Globus pallidus (tissue), 1 donor: ENCODE measurements at places on chromosomes 4 and X.
A peak's percentile ranks its signal among the peaks of the same experiment; 100 is the strongest.

- DNase-seq = no peak
Measured at GRCh38 chr4:139786494-139787354, 121.1 kb downstream of the MGST2 start.

- no peak for DNase-seq
Measured at GRCh38 chr4:17690898-17691297, 76.5 kb downstream of the MED28 start.

- DNase-seq = no peak
Measured at GRCh38 chrX:9611436-9612145, 146.7 kb downstream of the TBL1X start.

GRCh38 chrX:68829582-68830418, 979 bp downstream of the EFNB1 start:
- DNase-seq = no peak

GRCh38 chrX:150897421-150898320, 797 bp downstream of the CD99L2 start:
- DNase-seq = peak; percentile 38

DNA sequence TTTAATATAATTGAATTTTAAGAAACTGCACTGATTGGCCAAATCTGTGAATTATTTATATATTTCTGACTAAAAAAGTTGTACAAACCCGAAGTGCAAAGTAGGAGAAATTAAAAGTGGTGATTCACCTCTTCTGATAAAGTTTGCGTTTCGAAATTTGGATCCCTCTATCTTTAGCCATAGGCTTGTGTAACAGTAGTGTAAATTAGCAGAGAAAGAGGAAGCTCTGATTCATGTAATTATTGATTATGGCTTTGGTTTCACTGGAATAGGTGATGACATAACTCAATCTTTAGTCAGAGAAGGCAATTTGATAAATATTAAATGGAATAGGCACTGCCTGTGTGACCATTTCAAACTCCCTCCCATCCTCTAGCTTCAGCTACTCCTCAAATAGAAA, 717.8 kb upstream of the PCDH7 start:
- DNase-seq = no peak

- DNase-seq = no peak
Measured at GRCh38 chrX:22803353-22803752, 196.4 kb upstream of the DDX53 start.

- DNase-seq = no peak
Measured at GRCh38 chr4:68718447-68719074, 48.1 kb upstream of the UGT2B15 start.

DNA sequence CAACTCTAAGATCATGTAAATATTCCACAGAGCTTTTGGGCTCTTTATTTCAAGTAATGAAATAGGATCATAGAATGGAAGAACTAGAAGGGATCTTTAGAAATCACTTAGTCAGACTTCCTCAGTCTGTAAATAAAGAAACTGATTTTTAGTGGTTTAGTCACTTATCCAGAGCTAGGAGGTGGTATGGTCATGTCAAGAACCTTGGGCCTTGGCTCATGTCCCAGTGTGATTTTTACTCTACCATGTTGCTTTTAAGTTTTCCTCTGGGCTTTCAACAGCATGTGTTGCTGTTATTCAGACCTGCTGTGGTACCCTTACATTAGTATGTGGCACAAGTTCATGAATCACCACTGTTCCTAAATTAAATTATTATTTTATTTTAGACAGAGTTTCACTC, 184.9 kb downstream of the FRAS1 start:
- no peak for DNase-seq

DNA sequence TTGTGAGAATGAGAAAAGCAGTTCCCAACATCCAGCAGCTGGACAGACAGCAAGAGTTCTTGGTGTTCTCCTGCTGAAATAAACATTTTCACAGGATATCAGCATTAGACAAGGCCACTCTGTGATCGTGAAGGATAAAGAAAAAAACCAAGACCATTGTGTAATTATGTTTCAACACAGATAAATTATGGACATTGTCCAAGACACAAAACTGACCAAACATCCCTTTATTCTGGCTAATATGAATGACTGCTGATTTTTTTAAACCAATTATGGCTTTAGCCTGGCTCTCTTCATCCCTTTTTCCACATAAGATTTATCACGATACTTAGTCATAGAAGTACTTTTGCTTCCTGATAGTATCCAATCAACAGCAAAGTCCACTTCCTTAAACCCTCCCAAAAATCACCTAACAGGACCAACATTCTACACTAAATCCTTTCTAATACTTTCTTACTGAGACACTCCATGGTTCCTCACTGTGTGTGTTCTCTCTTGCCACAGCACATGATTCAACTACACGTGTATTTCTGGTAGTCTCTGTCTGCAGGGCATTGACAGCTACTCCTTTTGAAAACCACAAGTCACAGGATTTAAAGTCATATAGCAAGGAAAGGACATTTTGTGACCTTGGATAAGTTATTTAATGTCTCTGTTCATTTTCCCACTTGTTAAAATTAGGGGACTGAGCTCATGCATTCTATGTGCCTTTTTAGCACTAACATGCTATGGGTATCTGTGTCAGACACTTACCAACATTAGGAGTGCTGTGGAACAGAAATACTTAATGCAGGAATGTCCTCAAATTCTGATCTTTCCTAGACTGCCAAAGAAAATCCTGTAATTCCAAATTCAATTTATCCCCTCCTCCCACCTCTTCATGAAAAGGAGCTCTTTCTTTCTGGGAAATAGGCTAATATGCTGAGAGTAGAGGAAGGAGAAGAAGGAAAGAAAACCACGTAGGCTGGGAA, 137.2 kb upstream of the PGRMC2 start:
- DNase-seq = no peak

- no peak for DNase-seq
Measured at GRCh38 chr4:8215001-8215427, 15.9 kb downstream of the SH3TC1 start.

- no peak for DNase-seq
Measured at GRCh38 chrX:94676285-94676684, 1002.3 kb downstream of the FAM133A start.

DNA sequence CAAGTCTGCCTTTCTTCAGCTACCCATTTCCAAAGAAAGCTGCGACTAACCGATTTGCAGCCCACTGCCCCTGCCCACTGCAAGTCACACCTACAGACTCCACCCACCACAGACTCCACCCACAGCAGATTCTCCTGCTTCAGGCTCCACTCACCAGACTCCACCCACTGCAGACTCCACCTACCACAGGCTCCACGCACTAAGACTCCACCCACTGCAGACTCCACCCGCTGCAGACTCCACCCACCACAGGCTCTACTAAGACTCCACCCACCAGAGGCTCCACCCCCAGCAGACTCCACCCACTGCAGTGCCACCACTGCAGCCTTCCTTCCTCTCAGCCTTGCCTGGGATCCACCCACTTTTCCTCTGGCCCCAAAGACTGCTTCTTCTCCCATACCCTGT, 41.3 kb downstream of the ABLIM2 start:
- no peak for DNase-seq

DNA sequence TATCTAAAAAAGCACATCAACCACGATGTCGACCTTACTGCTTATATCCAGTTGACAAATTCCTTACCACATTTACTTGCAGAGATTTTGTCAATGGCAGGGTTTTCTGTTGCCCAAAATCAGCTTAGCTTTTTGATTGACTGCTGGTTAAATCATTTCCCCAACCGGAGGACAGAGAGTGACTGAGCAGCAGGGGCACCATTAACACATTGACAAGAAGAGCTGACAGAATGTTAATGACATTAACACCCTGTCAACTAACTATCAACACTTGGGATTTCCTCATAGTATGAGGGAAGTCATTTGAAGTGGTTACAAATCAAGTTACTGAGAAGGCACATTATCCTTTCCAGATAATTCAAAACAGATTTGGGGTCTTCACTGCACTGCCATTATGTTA, 368.4 kb downstream of the RPA4 start:
- DNase-seq = no peak

GRCh38 chr4:77052352-77052751, 23.4 kb downstream of the CCNI start:
- no peak for DNase-seq

DNA sequence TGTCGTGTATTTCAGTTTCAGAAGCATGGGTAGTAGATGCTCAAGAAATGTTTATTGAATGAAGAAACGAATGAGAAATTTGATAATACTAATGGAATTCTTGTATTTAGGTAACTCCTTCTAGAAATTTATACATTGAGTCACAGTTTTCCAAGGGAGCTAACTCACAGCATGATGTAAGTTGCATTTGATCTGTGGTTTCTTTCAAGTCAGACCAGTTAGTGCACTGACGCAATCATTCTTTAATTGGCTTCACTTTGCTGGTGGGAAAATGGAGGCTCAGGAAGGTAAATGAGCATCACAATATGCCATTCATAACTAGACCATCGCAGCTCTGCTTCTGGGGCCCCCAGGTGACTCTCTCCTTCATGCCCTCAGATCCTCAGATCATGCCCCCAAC, 17.3 kb upstream of the CWH43 start:
- no peak for DNase-seq

DNA sequence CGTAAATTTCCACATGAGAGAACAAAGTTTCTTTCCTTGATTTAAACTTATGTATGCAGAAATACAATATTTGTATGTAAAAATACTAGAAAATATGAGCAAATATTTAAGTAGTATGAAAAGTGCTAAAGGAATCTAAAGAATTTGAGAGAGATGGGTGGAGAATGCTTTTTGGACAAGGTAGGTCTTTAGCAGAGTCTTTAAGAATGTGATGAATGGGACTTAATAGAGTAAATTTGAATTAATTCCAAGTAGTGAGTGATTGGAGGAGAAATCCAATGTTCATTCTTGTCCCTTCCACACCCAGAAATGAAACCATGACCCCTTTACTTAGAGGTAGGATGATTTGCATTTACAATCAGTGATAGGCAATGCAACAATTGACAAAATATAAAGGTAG, 570.9 kb upstream of the ZFP42 start:
- no peak for DNase-seq

DNA sequence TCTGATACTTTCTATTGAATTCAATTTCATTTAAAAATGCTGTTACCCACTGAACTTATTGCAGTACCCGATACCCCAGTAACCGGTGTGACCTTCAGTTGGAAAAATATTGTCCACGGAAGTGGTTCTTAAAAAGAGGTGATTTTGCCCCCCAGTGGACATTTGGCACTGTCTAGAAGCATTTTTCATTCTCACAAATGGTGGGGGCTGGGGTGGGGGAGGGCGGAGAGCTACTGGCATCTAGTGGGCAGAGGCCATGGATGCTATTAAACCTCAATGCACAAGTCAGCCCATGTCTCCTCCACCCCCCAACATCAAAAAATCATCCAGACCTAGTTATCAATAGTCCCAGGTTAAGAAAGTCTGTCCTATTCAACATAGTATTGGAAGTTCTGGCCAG, 19.6 kb upstream of the CHM start:
- peak; percentile 11 for DNase-seq

GRCh38 chr4:97073194-97073593, 1070.1 kb downstream of the STPG2 start:
- DNase-seq = no peak

DNA sequence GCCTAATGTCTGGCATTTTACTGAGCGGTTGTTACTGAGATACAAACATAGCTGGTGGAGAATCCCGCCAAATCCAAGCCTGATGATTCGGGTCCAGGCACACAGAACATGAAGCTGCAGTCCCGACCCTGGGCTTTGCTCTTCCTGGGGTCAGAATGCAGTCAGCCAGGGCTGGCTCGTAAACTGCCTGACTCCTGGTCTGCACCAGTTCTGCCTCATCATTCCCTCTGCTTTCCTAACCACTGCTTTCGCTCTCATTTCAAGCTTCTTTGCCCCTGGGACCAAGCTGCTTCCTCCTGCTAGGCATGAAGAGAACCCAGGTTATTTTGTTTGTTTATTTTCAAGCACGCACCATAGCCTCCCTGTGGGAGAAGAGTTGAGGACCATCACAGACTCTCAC, 39.3 kb downstream of the GATB start:
- DNase-seq = no peak

DNA sequence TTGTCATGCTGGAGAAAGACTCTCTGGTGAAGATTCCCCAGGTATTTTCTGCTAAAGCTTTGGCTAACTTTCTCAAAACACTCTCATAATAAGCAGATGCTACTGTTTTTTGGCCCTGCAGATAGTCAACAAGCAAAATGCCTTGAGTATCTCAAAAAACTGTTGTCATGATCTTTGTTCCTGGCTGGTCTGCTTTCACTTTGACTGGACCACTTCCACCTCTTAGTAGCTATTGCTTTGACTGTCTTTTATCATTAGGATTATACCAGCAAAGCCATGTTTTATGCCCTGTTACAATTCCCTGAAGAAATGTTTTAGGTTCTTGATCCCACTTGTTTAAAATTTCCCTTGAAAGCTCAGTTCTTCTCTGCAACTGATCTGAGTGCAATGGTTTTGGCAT, 231.5 kb downstream of the SLC7A11 start:
- DNase-seq = peak; percentile 35

GRCh38 chr4:41323179-41323578, 66.5 kb downstream of the UCHL1 start:
- DNase-seq = no peak

- DNase-seq = peak; percentile 12
Measured at GRCh38 chrX:31423609-31424189, 351.9 kb upstream of the FTHL17 start.

DNA sequence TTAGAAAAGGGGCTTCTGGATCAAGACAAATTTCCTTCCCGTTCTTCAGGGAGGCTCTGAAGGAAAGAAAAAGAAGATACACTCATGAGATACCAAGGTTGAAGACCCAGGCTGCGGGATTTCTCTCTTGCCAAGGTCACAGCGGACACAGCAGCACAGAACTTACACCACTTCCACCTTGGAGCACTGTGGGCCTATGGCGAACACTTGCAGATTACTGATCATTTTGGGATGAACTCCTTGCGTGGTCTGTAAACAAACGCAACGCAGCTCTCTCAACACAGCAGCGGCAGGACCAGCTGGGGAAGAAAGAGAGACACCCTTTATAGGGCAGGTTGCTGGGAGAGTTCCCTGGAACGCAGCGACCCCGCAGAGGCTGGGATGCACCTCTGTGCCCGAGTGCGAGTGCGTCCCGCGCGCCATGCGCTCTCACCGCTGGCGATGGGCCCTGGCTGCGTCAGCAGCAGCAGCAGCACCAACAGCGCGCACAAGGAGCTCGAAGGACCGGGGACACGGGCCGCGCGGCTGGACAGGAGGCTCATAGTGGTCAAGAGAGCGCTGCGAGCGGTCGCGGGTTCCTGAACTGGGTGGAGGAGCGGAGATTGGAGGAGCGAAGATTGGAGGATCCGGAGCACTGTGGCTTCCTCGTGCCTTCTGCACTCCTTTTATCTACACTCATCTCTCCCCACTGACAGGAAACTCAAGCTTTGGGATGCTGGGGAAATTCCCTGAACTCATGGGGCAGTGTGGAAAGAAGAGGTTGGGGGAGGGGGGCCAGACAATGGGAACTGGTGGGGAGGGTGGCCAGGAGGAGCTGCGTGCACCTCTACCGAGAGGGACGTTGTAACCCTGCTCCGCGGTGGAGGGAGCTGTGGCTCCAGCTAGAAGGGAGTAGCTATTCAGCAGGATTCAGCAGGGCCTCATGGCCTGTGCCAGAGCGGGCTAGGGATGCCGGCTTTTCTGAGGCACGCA, at the start of gene CXCL5:
Gene CXCL5 (minus strand): TSS at position 638 of the 972 bp plus-strand sequence. CDS start 96 bp downstream, at position 542.
- DNase-seq = peak; percentile 8

GRCh38 chr4:184955636-184956035, 62.7 kb upstream of the HELT start:
- no peak for DNase-seq

- no peak for DNase-seq
Measured at GRCh38 chrX:42472727-42473126, 305.2 kb downstream of the PPP1R2C start.

GRCh38 chr4:183014361-183015084, 84.5 kb upstream of the WWC2 start:
- no peak for DNase-seq
